ENCODE measurements at places on chromosomes 7 and 10.

- DNase-seq: no peak
Observed at GRCh38 chr7:1112109-1112508, 24.2 kb downstream of the GPER1 start.

GRCh38 chr10:60209874-60210570, 179.7 kb downstream of the ANK3 start:
- no peak for DNase-seq

DNA sequence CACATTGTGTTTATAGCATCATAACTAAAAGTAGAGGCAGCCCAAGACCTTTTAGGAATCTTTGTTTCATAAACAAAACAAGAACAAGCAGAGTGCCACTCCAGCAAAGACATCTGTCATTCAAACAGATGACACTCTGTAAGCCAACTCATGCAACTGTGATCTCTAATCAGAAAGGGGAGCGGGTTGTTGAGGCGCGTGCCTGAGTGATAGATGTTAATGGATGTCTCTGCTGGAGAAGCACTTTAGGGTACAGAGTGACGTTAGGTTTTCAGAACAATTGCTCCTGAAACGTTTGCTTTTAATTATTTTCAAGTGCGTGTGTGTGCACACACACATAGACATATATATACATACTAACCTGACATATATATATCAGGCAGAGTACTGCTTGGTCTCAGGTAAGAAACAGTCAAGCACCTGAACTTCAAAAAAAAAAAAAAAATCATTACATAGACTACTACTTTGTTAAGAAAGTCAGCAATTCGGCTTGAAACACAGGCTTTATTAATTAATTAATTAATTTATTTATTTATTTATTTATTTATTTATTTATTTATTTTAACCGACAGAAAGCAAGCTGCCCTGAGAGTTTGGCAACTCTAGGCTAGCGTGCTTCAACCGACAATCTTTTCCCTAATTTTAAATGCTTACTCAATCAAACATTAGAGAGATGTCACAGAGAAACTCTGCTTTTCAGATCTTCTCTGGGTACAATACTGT, 109.1 kb downstream of the POU6F2 start:
- no peak for DNase-seq

DNA sequence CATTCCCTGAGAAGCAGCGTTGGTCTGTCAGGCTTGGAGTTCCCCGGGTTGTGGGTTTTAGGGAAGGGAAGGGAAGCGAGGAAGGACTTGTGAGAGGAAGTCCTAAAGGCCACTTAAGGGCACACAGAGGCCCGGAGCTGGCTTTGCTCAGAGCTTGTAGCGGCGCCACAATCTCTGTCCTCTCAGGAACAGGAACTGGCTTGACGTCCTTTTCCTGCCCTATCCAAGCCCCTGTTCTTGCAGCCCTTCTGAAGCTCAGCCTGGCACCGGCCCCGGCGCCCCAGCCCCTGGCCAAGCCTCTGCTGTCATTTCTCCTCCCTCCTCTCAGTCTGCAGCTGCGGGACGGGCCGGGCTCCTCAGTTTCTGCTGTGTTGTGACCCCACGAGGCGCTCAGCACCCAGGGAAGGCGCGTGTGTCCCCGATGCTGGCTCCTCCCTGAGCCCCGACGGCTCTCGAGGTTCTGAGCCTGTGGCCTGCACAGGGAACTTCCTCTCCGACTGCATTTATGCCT, at the start of gene GIMAP8:
Gene GIMAP8, plus strand, starts transcription at position 140 of the 511 bp plus-strand sequence. CDS start 16,069 bp downstream, outside the sequence.
- DNase-seq: peak; percentile 58

GRCh38 chr7:73968487-73968886, 59.5 kb upstream of the ELN start:
- no peak for DNase-seq

Data from GDM1 (cell line).